Activated T-cell treated with anti-CD3 and anti-CD28 coated beads, Interleukin-2, amount 50 U/mL, for 72 hours (primary cell): ENCODE measurements at places on chromosomes 5 and 9. TPM values are rescaled to one million over a fixed set of nuclear protein-coding genes. Genes with fewer than 3 reads are reported as not detected.

FAM200C gene
- total RNA-seq = 0.46 TPM

HTR4 gene
- not detected for total RNA-seq

SMIM33 gene
- total RNA-seq = 0.35 TPM

BARHL1 gene
- not detected for total RNA-seq

LCN15 gene
- not detected for total RNA-seq

IGFBPL1 gene
- total RNA-seq = not detected

DNA sequence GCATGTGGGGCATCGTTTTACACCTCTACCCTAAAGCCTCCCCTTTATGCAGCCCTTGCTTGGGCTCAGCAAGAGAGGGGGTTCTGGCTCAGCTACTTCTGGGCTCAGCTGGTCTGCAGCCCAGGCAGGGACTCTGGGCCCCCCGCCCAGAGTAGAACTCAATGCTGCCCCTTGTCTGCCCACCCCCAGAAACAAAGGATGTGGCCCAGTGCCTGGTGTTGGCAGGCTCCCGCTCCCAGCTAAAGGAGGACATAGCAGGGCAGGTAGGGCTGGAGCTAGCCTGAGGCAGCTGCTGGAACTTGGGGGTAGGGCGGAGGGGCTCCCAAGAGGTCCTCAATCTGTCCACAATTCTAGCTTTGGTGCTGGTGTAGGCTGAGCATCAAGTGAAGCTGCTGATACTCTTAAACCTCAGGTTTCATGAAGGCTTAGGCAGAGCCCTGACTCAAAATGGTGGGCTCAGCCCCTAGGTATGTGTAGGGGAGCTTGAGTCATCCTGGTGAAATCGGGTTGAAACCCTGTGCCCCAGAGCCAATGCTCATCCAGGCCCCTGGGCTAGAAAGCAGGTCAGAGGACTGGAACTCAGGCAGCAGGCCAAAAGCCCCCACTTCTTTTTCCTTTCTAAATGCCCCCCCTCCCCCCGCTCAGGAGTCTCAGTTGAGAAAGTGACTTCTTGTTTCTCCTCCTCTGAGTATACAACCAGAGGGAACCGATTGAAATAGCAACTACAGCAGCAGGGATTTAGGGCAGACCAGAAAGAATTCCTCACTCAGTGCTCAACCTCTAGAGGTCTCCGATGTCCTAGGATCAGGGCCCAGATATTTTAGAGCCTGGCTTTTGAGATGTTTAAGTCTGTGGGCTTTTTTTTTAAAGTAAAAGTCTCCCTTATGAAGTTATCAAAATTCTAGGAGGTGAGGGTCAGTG, 11.4 kb downstream of the PSD2 start:
- DNase-seq = no peak

DNA sequence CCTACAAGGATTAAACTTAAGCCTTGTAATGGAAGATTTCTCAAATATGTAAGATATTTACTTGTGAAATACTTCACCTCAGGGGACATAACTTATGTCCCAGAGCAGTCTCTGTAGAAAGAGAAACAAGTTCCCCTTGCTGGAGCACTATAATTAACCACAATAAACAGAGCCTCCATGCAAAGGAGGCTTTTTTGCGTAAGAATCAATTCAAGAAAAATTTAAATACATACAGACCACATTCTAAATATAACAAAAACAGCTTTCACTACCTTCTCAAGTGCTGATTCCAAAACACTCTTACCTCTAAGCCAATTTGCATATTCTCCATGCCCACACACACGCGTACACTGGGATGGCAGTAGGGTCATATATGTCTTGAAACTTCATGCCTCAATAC, 30.7 kb upstream of the CCNB1 start:
- DNase-seq = no peak

DNA sequence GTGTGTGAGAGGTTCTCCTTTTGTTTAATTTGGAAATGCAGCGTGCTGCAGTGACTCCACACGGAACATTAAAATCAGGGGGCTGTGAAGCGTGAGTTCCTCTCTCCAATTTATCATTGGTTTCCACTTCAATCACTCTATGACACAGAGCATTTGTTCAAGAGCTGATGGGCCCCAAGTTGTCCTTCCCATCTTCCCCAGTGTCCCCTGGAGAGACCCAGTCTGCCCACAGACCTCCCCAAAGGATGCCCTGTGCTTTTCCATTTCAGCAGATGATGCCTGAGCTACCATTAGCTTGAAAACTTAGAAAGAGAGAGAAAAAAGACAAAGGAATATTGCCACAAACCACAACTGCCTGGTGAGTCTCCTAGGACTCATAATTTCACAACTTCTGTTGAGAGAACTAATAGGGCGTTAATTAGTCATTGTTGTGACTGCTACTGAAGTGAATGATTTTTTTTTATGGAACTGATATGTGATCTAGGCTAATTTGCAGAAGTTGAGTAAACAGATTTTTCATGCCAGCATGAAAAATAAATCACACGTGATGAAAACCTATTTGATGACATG, 772.7 kb downstream of the SEMA5A start:
- no peak for DNase-seq

GRCh38 chr5:132273631-132274030, 16.1 kb downstream of the PDLIM4 start:
- DNase-seq = no peak

DNA sequence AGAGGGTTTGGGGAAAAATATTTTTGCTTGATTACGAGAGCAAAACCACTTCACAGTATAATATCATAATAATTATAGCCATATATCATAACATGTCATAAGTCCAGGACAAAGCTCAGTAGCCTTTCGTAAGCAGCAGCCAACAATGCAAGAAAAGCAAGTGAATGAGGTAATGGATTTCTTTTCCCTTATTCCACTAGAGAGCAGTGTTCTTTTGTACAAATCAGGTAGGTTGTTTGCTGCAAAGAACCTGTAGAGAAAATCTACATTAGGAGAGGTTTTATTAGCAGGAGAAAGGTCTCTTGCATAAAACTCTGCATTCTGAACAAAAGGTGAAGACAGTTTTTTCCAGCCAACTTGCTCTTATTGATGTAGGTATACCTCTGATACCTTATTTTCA, 1033.4 kb downstream of the TLE4 start:
- DNase-seq = no peak

GRCh38 chr5:88671106-88671504, 211.9 kb downstream of the MEF2C start:
- DNase-seq = no peak

GRCh38 chr9:22342491-22343217, 104.0 kb upstream of the DMRTA1 start:
- DNase-seq = no peak

- DNase-seq = no peak
Observed at GRCh38 chr5:1281038-1281882, 13.6 kb downstream of the TERT start.

DNA sequence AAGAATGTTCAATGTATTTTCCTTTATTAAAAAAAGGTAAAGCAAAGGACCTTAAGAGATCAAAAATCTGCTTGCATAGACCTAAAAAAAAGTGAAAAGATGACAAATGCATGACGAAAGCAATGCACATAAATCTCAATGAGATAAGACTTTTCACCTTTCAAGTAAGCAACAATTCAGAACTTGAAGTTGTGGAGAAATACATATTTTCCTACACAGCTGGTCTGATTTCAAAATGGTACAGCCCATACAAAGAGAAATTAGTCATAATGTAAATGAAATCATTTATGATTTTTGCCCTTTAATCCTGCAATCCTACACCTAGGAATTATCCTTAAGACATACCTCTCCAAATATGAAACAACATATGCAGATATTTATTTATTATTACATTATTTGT, 568.0 kb downstream of the ANXA1 start:
- DNase-seq = no peak

DNA sequence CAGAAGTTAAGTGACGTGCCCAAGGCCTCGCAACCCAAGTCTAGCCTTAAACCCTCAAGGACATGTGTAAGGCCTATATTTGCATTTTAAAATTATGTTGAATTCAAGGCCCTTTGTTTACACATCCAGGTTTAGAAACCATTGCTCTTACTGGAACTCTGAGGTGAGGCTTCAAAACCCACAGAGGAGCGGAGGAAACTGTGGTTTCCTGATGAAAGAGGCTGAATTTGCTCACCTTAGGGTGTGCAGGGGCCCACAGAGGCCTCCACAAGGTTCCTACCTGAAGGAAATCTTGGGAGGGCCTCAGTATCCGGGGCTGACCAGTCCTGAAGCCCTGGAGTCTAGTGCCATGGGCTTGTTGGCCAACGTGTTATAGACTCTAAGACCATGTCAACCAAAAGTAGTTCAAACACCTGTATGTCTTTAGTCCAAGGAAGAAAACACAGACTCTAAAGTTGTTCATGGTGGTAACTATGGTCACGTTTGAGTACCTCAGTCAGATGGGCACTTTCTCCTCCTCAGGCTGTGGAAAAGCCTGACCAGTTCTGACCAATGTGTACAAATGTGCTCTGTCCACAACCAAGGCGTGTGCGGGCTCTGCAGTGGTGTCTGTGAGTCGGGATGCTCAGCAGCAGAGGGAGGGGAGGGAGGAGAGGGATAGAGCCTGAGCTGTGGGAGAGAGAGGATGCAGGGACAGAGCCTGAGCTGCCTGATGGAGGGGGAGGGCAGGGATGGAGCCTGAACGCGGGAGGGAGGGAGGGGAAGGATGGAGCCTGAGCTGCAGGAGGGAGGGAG, 124.6 kb upstream of the ERCC6L2 start:
- DNase-seq = peak; percentile 48

- DNase-seq = no peak
Observed at GRCh38 chr5:151897896-151898295, 26.8 kb downstream of the GLRA1 start.
